Spleen (tissue), 13 donors: ENCODE measurements at places on chromosomes 13 and 19.

- no peak overlapping the region for H3K4me3 ChIP-seq
- peaks cover 63% of the 10 kb centered on the region for H3K27me3 ChIP-seq
- H3K4me1 ChIP-seq = no peaks in the 10 kb centered on the region
- H3K36me3 ChIP-seq = no peaks in the 10 kb centered on the region
- no peak overlapping the region for H3K27ac ChIP-seq
- no peak for DNase-seq
Observed at GRCh38 chr19:14977128-14977527, 2.5 kb downstream of the SLC1A6 start.

- no peak overlapping the region for H3K27ac ChIP-seq
- H3K36me3 ChIP-seq = no peaks in the 10 kb centered on the region
- H3K4me1 ChIP-seq = no peaks in the 10 kb centered on the region
- H3K27me3 ChIP-seq = no peaks in the 10 kb centered on the region
- no peak for DNase-seq
Observed at GRCh38 chr13:79011179-79011578, 352.2 kb upstream of the OBI1 start.

GRCh38 chr19:47601180-47601904 lies 7.6 kb upstream of the BICRA start:
- H3K4me1 ChIP-seq = no peaks in the 10 kb centered on the region
- H3K36me3 ChIP-seq = no peaks in the 10 kb centered on the region
- H3K27ac ChIP-seq = no peak overlapping the region
- DNase-seq = no peak

DNA sequence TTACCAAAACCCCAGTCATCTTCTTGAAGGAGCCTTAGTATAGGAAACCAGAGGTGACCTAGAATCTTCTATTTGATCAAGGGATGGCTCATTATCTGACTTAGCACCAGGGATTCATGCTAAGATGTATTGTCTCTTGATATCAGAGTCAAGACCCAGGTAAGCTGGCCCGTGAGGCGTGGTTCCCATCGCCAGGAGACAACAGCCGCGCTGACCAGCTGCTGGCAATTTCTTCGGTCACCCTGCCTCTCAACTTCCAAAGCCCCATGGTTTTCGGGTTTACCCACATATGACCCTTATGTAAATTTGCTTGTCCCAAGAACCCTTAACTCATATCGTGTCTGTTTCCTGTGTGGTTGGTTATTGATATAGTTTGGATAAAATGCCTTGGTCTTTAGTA lies 77.7 kb upstream of the VSTM2B start:
- H3K27ac ChIP-seq = no peak overlapping the region
- no peaks in the 10 kb centered on the region for H3K4me1 ChIP-seq
- no peaks in the 10 kb centered on the region for H3K36me3 ChIP-seq
- DNase-seq = no peak
- no peak overlapping the region for H3K4me3 ChIP-seq

DNA sequence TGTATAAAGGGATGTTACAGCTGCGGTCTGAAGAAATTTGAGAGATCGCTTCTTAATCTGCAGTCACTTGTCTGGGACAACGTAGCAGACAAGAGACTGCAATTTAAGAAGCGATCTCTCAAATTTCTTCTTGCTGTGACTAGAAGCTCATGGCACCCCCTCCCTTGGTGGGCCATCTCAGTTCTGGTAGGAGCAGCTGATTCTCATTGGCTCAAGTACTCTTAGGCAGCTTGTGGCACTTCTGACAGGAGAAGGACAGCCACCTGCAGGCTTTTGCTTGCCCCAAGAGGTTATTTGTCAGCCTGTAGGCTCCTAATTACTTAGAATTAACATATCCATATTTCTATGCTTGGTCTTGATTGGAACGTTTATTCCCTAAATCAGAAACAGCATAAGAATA lies 503.0 kb downstream of the DCT start:
- no peaks in the 10 kb centered on the region for H3K4me1 ChIP-seq
- no peak overlapping the region for H3K27ac ChIP-seq
- H3K4me3 ChIP-seq = no peak overlapping the region
- no peak for DNase-seq
